ENCODE measurements at places on chromosomes 16 and 17. TPM values are rescaled to one million over a fixed set of nuclear protein-coding genes. Genes with fewer than 3 reads are reported as not detected.

The AKAP1 gene
- 24.5 TPM for total RNA-seq

The TP53TG3C gene
- not detected for total RNA-seq

The SRCAP gene
- total RNA-seq, result 69.1 TPM

The TSPAN10 gene
- total RNA-seq, result 0.68 TPM

The TMEM220 gene
- 1.5 TPM for total RNA-seq

The OR1F1 gene
- total RNA-seq, result not detected

The IRF8 gene
- 2.4 TPM for total RNA-seq

The YBX2 gene
- total RNA-seq, result 0.17 TPM

The MARCHF10 gene
- not detected for total RNA-seq

The EVPLL gene
- total RNA-seq, result not detected

The HYDIN gene
- 0.17 TPM for total RNA-seq

The FBXW10 gene
- total RNA-seq, result not detected

The TSNAXIP1 gene
- total RNA-seq, result 0.47 TPM

The AARS1 gene
- 111 TPM for total RNA-seq

The TNK1 gene
- 3.6 TPM for total RNA-seq

The STAT5A gene
- total RNA-seq, result 51.4 TPM

The MAPT gene
- under 0.01 TPM for total RNA-seq

The ZNF213 gene
- 14.6 TPM for total RNA-seq

The OTOP3 gene
- not detected for total RNA-seq

The SPATA22 gene
- 0.23 TPM for total RNA-seq

The CCL17 gene
- total RNA-seq, result not detected

The NDUFAB1 gene
- 90.0 TPM for total RNA-seq

The ZNF629 gene
- total RNA-seq, result 8.4 TPM

The TEKT5 gene
- total RNA-seq, result not detected

The GRIN2C gene
- total RNA-seq, result 0.14 TPM

The CLEC18A gene
- 0.68 TPM for total RNA-seq

The ITGAL gene
- total RNA-seq, result not detected

The TBC1D3E gene
- not detected for total RNA-seq

The SOX9 gene
- total RNA-seq, result 0.17 TPM

The CACNG3 gene
- total RNA-seq, result not detected

The CACNG4 gene
- total RNA-seq, result not detected

All from dermis blood vessel endothelial cell (primary cell).